Ascending aorta (tissue), 2 donors: ENCODE measurements at places on chromosomes 4 and X. TPM values are rescaled to one million over a fixed set of nuclear protein-coding genes. Genes with fewer than 3 reads are reported as not detected.
A peak's percentile ranks its signal among the peaks of the same experiment; 100 is the strongest.

GRCh38 chr4:24394041-24394440, 190.3 kb downstream of the DHX15 start:
- no peaks in the 10 kb centered on the region for H3K4me1 ChIP-seq
- H3K36me3 ChIP-seq = no peaks in the 10 kb centered on the region
- H3K27me3 ChIP-seq = no peaks in the 10 kb centered on the region
- no peak for DNase-seq
- no peak overlapping the region for H3K4me3 ChIP-seq
- no peak overlapping the region for H3K27ac ChIP-seq

DNA sequence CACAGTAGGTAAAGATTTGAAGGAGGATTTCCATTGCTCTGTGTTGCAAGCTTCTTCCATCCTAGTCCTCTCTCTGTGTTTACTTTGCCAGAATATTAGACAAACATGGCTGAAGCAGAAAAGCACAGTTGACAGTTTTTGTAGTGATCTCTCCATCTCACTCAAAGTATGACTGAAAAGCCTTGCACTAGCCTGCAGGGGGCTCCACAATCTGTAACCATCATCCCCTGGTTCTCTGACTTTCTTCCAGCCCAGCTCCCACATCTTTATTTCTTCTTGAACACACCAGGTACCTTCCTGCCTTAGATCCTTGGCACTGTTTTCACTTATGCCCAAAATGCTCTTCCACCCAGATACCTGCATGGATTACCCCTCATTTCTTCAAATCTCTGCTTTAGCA, 34.1 kb upstream of the HHIP start:
- DNase-seq = no peak
- H3K27ac ChIP-seq = no peak overlapping the region
- H3K36me3 ChIP-seq = no peaks in the 10 kb centered on the region
- no peak overlapping the region for H3K4me3 ChIP-seq
- H3K27me3 ChIP-seq = no peaks in the 10 kb centered on the region
- no peaks in the 10 kb centered on the region for H3K4me1 ChIP-seq

DNA sequence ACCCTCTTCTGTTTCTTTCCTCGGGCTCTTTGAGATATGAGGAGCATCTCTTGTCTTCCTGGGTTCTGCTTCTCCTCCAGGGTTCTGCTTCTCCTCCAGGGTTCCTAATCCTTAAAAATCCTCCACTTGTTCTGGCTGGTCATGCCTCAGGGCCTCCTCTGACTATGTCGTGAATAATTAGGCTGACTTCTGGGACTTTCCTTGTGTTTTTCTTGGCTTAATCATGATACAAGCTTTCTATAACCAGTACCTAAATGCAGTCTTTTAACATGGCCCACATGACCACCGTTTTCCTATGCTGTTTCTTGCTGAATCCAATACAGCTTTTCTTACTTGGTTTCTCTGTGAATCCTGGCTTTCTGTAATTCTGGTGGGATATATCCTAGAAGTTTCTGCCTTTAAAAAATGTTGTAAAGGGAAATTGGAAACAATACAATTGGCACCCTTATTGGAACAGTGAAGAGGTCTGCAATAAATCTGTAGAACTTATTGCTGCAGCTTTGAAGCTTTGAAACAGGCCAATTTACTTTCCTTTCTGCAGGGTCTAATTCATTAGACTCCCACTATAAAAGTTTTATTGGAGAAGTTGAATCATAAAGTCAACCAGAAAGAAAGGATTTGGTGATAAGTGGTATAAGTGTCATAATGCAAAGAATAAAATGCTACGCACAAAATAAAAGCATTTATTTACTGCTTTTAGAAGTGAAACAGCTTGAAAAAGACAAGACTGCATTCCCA, 213.1 kb downstream of the UGT8 start:
- no peaks in the 10 kb centered on the region for H3K27me3 ChIP-seq
- no peaks in the 10 kb centered on the region for H3K4me1 ChIP-seq
- no peak overlapping the region for H3K4me3 ChIP-seq
- no peak for DNase-seq
- H3K27ac ChIP-seq = no peak overlapping the region

DNA sequence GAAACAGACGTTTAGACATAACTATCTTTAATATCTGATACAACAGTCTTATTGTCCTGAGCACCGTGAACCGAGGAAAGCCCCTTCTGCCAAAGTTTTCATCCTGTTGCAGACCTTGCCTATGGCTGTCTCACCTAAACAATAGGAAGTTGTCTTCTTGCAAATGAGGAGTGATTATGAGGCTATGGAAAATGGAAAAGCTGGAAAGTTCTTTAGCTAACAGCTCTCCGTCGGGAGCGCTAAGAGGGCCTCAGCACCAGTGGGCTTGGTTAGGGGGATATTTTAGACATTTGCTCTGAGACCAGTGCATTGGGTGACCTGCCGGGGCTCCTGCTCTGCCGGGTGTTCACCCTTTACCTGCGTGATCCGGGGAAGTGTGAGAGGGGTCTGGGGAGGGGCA, 28.4 kb downstream of the TMEM131L start:
- peaks cover 7% of the 10 kb centered on the region for H3K4me1 ChIP-seq
- peak overlapping the region; percentile 81 for H3K27ac ChIP-seq
- no peaks in the 10 kb centered on the region for H3K27me3 ChIP-seq
- DNase-seq = no peak

CASK gene
- 33.7 TPM for total RNA-seq

TMSB15C gene
- 0.11 TPM for total RNA-seq

DNA sequence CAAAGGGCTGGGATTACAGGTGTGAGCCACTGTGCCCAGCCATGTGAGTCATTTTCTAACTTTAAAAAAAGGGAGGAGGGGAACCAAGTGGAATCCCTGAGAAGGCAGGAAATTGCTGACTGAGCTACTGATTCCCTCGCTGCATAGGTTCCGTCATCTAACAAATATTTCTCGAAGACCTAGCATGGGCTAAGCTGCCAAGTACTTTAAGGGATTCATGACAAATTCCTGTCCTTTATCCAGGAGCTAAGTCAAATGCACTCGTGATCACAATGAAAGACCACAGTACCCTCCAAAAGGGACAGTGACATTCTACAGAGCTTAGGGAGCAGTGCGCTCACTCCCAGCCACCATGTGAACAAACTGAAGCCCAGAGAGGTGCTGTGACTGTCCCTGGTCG, 33.2 kb upstream of the MAN2B2 start:
- no peaks in the 10 kb centered on the region for H3K4me1 ChIP-seq
- no peak overlapping the region for H3K27ac ChIP-seq
- H3K36me3 ChIP-seq = no peaks in the 10 kb centered on the region
- DNase-seq = no peak

DNA sequence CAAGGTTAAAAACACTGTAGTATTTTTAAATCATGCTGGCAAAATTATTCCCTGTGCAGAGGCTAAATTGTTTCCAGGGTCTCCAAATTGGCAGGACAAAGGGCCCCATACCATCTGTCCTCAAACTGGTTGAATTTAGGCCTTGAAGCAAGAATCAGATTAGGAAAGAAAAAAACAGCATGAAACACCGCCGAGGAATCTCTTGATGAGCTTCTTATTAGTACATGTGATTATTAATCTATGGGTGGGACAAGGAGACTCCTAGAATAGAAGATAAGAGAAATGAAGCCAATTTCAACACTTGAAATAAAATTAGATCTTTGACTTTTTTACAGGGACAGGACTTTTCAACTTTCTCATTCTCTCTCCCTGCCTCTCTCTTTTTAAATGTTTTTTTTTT, 7.1 kb upstream of the CLNK start:
- no peaks in the 10 kb centered on the region for H3K27me3 ChIP-seq
- no peaks in the 10 kb centered on the region for H3K36me3 ChIP-seq
- H3K27ac ChIP-seq = no peak overlapping the region
- H3K4me3 ChIP-seq = no peak overlapping the region
- no peak for DNase-seq

DNA sequence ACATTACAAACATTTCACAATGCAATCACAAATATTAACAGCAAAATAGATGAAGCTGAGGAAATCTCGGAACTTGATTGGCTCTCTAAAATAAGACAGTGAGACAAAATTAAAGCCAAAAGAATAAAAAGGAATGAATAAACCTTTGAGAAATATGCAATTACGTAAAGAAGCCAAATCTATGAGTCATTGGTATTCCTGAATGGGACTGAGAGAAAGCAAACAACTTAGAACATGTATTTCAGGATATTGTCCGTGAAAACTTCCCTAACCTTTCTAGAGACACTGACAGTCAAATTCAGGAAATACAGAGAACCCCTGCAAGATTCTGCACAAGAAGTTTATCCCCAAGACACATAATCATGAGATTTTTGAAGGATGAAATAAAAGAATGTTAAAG, 48.4 kb upstream of the SPANXN2 start:
- H3K36me3 ChIP-seq = no peaks in the 10 kb centered on the region
- H3K27ac ChIP-seq = no peak overlapping the region
- no peak for DNase-seq
- H3K27me3 ChIP-seq = no peaks in the 10 kb centered on the region
- H3K4me3 ChIP-seq = no peak overlapping the region

DNA sequence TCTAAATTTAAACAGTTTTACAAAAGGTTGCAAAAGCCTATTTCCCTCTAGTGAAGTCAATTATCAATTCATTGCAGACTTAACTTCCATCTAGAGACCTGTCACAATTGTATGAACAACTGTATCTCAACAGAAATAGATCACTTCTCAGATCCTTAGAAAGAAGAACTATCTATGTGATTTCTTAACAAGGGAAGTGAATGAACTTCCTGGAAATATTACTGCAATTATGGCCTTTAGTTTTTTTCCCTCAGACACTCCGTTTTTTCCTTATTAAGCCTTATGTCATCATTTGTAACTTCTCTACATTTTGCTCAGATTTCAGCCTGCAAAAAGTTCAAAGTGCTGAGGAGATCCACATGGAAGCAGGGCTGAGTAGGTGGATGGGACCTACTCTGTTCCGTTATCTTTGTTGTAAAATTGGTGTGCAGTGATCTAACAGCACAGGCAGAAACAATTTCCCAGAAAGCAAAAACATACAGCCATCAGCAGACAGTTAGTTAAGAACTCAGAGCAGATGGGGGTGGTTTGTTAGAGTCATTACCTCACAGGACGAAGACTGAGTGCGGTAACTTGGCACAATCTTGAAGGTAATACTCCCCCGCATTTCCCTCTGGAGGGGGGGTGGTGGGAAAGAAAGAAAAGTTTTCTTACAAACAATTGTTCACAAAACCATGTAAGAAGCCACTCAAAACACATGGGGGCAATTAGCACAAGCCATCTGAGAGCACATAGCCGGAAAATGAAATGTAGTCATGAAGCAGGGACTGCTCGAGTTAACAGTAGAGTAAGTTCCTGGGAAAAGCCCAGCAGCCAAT, 112.3 kb downstream of the NYX start:
- H3K4me3 ChIP-seq = no peak overlapping the region
- H3K36me3 ChIP-seq = no peaks in the 10 kb centered on the region
- DNase-seq = no peak

FREM3 gene
- not detected for total RNA-seq

- no peak overlapping the region for H3K4me3 ChIP-seq
- H3K27ac ChIP-seq = peak overlapping the region; percentile 43
- H3K36me3 ChIP-seq = no peaks in the 10 kb centered on the region
These were observed 277.0 kb upstream of the INTU start for GRCh38 chr4:127355743-127356142.

GRCh38 chr4:139798456-139798855, 132.8 kb downstream of the MGST2 start:
- no peak overlapping the region for H3K4me3 ChIP-seq
- no peak for DNase-seq
- no peak overlapping the region for H3K27ac ChIP-seq
- H3K4me1 ChIP-seq = no peaks in the 10 kb centered on the region

DNA sequence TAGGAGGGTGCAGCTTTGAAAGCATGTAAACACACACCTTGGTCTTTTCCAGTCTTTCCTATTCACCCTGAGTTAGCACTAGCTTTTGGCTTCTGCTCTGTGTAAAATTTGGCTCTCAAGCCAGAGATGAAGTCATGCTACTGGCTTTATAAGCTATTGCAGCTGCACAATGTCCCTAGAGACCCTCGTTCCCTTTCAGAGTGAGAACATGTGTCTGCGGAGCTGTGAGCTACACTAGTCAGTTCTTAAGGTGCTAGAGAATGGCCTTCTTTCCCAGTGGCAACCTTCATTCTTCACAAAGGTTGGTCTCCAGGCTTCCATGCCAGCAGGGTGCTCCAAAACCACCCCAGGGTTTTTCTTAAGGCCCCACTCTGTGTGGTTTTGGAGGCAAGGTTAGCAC, 199.1 kb downstream of the SPATA18 start:
- no peaks in the 10 kb centered on the region for H3K36me3 ChIP-seq
- no peak overlapping the region for H3K27ac ChIP-seq
- H3K4me3 ChIP-seq = no peak overlapping the region
- DNase-seq = peak; percentile 29
- no peaks in the 10 kb centered on the region for H3K27me3 ChIP-seq

SLC9B2 gene
- total RNA-seq = 15.6 TPM

TMSB15A gene
- not detected for total RNA-seq

- no peaks in the 10 kb centered on the region for H3K36me3 ChIP-seq
- no peak overlapping the region for H3K4me3 ChIP-seq
- H3K27me3 ChIP-seq = no peaks in the 10 kb centered on the region
- H3K4me1 ChIP-seq = no peaks in the 10 kb centered on the region
- no peak for DNase-seq
These were observed 18.4 kb downstream of the MAGEB17 start for GRCh38 chrX:16185725-16186136.

- no peak for DNase-seq
- no peaks in the 10 kb centered on the region for H3K4me1 ChIP-seq
- peaks cover 23% of the 10 kb centered on the region for H3K36me3 ChIP-seq
These were observed 8.2 kb downstream of the ZCCHC4 start for GRCh38 chr4:25320773-25321172.

GRCh38 chrX:155985208-155985607, 12.3 kb upstream of the IL9R start:
- H3K36me3 ChIP-seq = no peaks in the 10 kb centered on the region
- no peak overlapping the region for H3K27ac ChIP-seq
- H3K4me3 ChIP-seq = no peak overlapping the region
- no peaks in the 10 kb centered on the region for H3K4me1 ChIP-seq
- no peaks in the 10 kb centered on the region for H3K27me3 ChIP-seq

NRK gene
- total RNA-seq = 3.2 TPM

OTC gene
- total RNA-seq = 0.32 TPM

- H3K27me3 ChIP-seq = no peaks in the 10 kb centered on the region
- H3K36me3 ChIP-seq = peaks cover 76% of the 10 kb centered on the region
- H3K4me3 ChIP-seq = no peak overlapping the region
- no peak for DNase-seq
These were observed 19.2 kb downstream of the G3BP2 start for GRCh38 chr4:75653845-75654503.

- no peaks in the 10 kb centered on the region for H3K4me1 ChIP-seq
- H3K4me3 ChIP-seq = no peak overlapping the region
- DNase-seq = no peak
- no peak overlapping the region for H3K27ac ChIP-seq
These were observed 8.7 kb downstream of the RIPPLY1 start for GRCh38 chrX:106894392-106894909.

DNA sequence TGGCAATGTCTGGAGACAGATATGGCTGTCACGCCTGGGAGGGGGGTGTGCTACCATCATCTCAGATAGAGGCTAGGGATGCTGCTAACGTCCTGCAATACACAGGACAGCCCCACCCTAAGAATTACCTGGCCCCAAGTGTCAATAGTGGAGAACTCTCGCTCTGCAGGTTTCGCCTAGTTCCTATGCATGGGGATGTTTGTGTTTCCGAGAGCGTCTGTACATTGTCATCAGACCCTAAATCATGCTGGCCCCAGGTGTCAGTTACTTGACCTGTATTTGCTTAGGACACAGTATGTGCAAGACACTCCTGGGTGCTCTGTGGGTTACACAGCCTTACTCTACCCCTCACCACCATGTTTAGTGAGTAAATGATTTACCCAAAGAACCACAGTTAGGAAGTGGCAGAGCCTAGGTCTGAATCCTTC, 90.8 kb downstream of the AFF1 start:
- no peaks in the 10 kb centered on the region for H3K27me3 ChIP-seq
- no peak overlapping the region for H3K4me3 ChIP-seq
- no peaks in the 10 kb centered on the region for H3K36me3 ChIP-seq
